GM19239 (cell line): ENCODE measurements at places on chromosomes 12 and 14.

- no peak for DNase-seq
Measured at GRCh38 chr14:29584992-29585391, 342.7 kb downstream of the PRKD1 start.

DNA sequence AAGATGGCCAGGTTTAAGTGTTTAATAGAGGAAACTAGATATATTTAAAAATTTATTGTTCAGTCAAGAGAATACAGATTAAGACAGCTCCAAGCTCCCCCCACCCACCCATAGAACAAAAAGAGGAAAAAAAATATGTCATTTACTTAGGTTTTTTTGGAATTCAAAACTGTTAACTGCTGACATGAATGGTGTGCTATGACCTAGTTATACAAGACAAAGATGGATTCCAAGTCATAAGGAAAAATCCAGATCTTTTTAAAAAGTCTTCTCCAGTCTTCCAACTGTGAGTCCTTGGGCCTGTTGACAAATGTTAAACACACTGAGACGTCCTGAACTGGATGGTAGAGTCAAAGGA, 1.3 kb upstream of the SETD1B start:
- no peak for DNase-seq

DNA sequence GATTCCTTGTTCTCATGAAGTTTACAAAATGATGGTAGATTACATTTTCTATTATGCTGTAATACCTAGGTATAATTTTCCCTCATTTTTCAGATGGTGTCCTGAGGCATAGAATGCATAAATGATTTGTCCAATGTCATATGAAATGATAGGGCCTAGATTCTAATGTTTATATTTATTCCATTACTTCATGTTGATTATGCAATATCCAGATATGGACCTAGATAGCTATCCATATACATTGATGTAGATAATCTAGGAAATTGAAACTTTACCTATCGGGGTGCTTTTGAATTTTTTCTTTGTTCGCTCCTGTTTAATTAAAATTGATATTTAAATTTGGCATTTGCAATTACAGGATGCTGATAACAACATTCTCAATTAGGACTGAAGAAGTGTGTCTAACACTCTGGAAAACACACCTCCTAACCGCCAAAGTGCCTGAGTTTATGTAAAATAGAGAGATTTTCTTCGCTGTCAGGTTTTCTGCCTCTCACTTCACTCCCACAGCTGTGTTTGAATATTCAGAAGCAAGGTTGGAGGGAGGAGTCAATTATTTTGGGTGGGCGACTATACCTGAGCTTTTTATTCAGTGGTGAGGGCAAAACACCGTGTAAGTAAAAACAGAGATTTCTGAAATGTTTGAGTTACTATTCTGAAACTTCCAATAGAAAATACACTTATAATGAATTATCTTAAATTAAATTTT, 164.4 kb upstream of the ATP2B1 start:
- no peak for DNase-seq

DNA sequence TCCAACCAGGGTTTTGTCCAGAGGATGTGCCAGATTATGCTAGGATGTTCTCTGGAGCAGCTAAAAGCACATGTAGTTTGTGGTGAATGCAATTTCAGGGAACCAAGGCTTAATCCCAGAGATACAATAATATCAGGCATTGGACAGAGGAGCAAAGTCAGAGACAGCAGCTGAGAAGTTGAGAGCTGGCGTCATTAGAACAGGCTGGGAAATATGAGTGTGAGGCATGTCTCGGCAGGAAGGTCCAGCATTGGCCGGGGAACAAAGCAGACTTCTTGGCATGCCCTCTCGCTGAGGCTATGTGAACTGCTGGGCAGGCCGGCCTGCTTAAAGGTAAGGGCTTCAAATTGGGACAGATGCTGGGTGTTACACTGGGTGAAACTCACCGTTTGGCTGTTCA, 125.4 kb downstream of the CAND1 start:
- no peak for DNase-seq

GRCh38 chr14:69451941-69452340, 32.6 kb upstream of the PLEKHD1 start:
- no peak for DNase-seq

DNA sequence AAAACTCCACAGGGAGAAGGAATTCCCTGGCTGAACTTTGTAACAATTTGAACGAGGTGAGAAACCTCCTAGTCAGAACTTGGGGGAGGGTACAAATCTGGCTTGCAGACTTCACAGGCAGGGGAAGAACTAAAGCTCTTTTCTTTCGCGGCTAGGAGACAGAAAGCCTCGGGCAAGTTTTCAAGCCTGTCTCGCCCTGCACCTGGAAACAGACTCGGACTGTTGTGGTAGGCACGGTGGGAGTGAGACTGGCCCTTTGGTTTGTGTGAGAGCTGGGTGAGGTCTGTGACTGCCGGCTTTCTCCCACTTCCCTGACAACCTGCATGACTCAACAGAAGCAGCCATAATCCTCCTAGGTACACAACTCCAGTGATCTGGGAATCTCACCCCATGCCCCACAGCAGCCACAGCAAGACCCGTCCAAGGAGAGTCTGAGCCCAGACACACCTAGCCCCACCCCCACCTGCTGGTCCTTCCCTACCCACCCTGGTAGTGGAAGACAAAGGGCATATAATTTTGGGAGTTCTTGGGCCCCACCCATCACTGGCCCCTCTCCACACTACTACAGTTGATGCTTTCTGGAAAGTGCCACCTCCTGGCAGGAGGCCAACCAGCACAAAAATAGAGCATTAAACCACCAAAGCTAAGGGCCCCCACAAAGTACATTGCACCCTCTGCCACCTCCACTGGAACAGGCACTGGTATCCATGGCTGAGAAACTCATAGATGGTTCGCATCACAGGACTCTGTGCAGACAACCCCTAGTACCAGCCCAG, 102.7 kb upstream of the ST8SIA1 start:
- no peak for DNase-seq
